ENCODE measurements at places on chromosomes 6 and 20.

DNA sequence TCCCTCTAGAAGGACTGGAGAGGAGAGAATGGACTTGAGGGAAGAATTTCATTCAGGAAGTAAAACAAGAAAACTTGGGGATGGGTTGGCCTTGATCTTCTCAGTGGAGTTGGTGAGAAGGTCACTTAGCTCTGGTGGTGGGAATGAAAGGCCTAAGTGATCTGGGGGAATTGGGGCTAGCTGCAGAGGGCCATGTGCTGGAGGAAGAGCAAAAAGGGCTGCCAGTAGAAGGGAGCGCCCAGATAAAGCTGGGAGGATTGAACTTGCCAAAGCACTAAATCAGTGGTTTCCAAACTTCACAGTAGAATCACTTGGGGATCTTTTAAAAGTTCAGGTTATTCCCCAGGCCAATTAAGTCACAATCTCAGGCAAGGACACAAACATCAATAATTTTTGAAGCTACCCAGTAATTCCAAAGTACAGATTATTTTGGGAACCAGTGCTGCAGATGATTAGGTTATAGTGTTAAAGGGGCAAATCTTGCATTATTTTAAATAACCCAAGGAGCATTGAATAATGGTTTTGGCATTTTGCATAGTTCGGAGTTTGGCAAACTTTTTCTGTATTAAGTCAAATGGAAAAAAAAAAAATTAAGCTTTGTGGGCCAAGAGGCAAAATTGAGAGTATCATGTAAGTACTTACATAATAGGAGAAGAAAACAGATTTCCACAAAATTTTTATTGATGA lies 36.5 kb upstream of the RFPL4B start:
- DNase-seq, result no peak

DNA sequence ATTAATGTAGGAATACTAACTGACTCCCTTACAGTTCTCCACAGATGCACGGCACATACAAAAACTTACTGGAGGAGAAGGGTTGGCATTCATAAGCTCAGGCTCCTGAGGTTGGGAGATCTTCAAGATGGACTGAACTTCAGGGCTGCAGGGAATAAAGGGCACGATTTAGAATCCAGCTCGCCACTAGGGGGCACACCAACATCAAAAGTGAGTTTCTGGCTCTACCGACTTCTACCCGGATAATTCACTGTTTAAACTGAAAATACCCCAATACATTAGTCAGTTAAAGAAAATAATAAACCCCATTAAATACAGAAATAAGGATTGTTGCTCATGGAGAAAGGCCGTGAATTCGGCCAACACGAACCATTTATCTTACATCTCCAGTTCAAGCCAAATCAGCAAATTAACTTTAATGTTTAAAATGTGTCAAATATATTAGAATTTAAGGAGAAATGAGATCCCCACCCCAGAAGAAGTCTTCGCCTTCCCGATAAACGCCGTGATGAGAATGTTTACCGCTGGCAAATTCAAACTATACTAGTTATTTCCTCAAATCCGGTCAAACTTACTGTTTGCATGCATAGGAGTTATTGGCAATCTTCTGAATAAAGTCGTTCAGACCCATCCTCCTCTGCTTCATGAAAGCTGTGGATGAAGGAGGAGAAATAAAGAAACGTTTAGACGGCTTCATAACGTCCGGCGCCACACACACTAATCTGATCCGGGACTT lies 121.7 kb upstream of the SLC2A12 start:
- peak; percentile 77 for DNase-seq

DNA sequence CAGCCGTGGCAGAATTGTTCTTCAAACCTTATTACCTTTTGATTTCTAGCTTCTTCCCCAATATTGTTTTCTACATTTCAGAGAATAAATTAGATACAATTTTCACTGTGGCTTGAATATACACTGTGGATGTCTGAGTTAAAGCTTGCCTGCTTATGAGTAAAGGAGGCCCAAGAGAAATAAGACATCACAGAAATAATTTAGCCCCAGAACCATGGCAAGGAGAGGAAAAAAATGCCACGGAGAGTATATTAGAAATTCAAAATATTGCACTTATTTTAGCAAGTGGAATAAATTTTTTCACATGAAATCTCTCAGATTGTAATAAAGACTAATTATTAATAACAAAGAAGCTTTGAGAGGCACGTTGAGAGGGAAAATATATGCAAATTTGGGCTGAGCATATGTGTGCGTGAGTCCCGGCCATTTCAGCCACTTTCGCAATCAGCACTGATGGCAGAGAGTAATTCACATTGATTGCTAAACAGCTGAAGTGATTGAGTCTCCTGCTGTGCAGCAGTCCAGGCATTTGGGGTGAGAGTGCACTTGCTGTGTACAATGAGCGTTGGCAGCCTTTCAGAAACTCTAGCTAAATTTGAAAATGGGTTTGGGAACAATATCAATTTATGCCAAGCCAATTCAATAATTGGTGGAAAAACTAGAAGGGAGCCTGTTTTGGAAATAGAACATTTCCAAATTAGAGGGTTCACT lies 596.0 kb downstream of the EPM2A start:
- DNase-seq, result no peak

- DNase-seq, result no peak
Observed at GRCh38 chr6:168926306-168926705, 327.3 kb downstream of the THBS2 start.

- DNase-seq, result no peak
Observed at GRCh38 chr6:67433124-67433523, 1202.0 kb upstream of the ADGRB3 start.

GRCh38 chr20:22346716-22347115 lies 237.7 kb downstream of the FOXA2 start:
- no peak for DNase-seq

DNA sequence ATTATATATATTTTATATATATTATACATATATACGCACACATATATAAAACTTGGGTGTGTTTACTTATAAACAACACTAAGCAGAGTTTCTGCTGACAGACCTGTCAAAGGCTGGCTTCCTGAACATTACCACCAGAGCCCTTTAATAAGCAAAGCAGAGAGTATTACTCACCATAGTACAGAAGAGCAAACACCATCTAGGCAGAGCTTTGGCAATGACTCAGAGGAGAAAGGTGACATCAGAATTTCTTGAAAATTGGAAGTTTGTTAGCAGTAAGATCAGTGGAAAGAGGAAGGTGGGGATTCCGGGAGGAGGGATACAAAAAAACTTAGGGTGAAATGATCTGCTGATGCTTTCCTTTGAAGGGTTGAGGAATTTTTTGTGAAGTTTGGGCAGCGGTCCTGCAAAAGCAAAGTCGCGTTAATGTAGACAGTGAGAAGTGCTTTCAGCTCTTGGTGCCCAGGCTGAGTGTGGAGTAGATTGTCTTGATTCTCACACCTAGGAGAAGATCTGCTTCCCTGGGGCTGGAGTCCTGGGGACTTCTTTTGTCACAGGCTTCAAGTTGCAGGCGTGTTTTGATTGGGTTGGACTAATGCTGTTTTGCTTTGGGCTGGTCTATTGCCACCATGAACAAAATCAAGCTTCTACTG lies 109.6 kb upstream of the BACH2 start:
- no peak for DNase-seq

DNA sequence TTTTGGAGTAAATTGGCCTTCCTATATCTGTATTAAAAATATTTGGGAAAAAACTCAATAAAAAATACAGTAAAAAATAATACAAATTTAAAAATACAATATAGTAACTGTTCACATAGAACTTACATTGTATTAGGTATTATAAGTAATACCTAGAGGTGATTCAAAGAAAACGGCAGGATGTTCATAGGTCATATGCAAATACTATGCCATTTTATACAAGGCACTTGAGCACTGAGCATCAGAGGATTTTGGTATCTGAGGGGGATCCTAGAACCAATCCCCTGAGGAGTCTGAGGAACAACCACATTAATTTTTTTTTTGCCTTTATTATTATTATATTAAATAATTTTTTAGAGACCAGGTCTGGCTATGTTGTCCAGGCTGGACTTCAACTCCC lies 41.7 kb downstream of the RNGTT start:
- no peak for DNase-seq

DNA sequence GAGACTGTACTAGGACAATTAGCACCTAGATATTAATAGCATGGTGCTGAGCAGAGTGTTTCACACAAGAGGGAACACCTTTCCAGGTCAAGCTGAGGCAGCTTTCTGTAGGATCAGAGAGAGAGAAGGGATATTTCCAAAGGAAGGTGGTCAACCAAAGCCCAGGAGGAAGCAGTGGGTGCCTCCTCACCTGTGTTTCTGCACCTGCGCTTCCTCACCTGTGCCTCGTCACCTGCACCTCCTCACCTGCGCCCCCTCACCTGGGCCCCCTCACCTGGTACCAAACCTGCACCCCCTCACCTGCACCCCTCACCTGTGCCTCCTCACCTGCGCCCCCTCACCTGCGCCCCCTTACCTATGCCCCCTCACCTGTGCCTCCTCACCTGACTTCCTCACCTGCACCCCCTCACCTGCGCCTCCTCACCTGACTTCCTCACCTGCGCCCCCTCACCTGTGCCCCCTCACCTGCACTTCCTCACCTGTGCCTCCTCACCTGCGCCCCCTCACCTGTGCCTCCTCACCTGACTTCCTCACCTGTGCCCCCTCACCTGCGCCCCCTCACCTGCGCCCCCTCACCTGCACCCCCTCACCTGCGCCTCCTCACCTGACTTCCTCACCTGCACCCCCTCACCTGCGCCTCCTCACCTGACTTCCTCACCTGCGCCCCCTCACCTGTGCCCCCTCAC lies 67.9 kb downstream of the TTLL2 start:
- DNase-seq, result no peak

GRCh38 chr6:167826896-167827582 lies at the start of gene AFDN:
TSS of gene AFDN (plus strand) at chr6:167826911. CDS start at chr6:167827133, 222 bp downstream.
- DNase-seq, result peak; percentile 35
